Activated T-helper 1 cell treated with anti-CD3 and anti-CD28 coated beads, Interleukin-2, amount 50 U/mL, for 16 hours (primary cell): ENCODE measurements at places on chromosomes 6 and 20.

DNA sequence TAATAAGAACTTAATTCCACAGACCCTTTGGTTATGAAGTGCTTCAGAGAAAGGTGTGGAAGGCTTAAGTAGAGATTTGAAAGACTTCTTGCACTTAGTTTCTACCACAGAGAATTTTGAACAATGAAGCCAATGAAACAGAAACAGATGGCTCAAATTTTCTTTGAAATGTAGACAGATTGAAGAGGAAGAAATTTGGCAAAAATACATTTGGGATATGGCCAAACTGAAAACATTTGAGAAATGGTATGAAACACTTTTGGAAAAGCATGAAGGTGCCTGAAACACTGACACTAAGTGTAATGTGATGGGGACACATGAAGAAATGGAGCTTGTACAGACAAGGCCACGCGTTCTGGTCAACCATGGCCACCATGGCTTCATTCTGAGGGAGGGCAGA lies 272.4 kb upstream of the EXOC2 start:
- DNase-seq: no peak

DNA sequence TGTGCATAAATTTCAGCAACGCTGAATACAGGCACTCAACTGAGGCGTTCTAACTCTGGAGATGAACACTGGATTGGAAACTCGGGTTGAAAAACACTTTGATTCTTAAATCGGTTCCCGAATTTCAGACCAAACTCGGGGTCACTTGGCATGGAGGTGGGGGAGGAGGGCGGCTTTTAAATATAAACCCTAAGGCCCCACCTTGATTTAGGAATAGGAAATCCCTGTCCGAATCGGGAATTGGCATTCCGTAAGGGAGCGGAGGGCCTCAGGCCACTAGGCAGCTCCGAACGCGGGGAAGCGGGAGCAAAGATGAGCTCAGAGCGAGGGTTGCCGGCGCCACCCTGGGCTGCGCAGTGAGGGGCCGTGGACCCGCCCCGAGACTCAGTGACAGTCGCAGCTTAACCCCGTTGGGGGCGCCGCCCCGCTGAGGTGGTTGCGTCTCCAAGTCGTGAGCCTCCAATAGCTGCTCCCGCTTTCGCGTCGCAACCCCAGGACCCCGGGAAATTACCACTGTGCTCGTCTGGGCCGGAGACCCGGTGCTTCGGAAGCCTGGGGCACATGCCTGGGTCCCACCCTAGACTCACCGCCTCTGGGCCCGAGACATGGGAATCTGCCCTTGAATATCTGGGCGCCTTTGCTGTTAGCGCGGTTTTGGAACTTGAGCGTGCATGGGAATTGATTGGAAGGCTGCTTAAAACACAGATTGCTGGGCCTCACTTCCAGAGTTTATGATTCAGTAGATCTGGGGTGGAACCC lies 4.6 kb upstream of the SIM1 start:
- DNase-seq: no peak

DNA sequence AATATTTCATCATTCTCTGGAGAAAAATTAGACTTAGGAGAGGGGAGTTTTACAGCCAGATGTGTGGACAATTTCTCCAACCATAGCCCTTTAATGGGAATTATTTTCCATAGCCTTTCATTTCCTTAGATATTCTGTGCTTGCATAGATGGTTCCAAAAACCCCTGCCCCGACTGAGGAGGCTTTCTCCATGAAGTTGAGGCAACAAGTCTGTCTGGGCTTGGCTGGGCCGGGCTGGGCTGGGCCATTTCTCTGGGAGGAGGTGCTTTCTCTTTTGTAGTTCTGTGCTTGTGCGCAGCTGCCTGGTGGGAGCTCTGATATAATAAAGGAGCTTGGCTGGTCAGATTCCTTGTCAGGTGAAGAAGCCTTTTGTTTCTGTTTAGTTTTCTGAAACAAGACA lies 71.4 kb downstream of the SOBP start:
- DNase-seq: no peak

DNA sequence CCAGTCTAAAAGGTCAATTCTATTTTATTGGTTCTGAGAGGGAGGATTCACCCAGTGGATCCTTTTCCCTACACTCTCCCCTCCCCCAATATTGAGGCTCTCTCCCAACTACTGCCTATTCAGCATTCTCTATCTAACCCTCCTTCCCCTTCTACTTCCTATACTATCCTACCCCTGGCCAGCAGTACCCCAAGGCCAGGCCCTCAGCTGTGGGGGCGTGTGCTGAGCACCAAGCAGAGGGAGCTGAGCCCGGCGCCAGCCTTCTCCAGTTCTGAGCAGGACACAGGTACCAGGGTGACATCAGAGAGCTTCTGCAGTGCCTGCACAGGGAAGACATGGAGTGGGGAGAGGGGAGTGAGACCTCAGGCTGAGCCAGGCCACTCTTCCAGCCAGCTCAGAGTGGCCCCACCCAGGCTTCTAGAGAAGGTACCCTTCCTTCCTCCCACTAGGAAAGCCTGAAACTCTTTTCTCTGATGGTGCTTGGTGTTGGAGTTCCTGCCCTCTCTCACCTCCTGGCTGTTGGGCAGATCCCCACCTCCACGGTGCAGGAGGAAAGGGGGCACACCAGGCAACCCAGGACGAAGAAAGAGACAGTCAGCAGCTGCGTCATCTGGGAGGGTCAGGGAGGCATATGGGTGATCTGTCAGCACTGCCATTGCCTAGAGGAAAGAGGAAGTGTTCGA lies 1.9 kb downstream of the DDAH2 start:
- DNase-seq: no peak

DNA sequence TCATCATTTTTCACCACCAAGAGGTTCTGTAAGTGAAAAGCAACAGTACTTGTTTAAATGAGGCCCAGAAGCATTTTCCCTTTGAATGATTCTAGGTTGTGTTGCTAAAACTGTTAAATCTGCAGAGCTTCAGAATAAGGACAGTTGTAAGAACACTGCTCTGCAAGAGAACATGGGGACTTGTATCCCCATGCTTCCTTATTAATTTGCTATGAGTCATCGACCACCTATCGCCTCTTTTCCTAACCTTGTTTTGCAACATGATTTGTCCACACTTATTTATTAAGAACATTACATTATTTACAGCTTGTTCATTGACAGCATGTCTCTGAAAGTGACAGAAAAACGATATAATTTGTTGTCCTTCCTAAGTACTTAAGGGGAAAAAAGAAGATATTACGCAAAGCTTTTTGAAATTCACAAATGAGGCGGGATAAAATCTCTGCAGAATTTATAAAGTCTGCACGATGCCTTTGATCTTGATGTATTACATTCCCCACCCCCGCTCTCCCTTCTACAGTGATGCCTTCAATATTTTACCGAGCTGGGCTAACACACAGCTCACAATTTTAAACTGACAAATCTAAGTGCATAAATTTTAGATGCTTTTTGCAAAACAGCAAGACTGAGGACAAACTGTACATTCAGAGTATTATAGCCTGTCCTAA lies 220.0 kb upstream of the SPTLC3 start:
- DNase-seq: no peak
